Hepatocyte (in vitro differentiated cells): ENCODE measurements at places on chromosomes 7 and 10. TPM values are rescaled to one million over a fixed set of nuclear protein-coding genes. Genes with fewer than 3 reads are reported as not detected.

GRCh38 chr10:130875897-130876472, 435.5 kb downstream of the TCERG1L start:
- no peak for DNase-seq
- H3K4me3 ChIP-seq: no peak overlapping the region
- H3K4me1 ChIP-seq: no peaks in the 10 kb centered on the region
- no peaks in the 10 kb centered on the region for H3K36me3 ChIP-seq
- H3K27ac ChIP-seq: no peak overlapping the region
- H3K27me3 ChIP-seq: no peaks in the 10 kb centered on the region

DNA sequence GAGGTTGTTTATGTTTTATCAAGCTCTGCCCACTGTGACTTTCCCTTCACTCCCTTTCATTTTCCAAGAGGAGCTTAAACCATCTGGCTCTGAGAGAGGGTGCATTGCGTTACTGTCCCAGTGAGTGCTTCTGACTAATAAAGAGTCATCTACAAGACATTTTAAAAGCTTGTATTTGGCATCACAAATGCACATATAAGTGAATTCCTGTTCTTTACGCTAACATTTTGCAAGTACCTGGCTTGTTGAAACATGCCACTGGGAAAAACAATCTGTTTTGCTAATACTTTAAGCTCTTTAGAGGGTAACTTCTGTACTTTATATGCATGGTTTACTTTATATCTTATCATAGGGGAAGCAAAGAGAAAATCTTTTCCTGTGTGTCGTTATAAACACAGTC, 534.6 kb upstream of the POM121L12 start:
- H3K27ac ChIP-seq: no peak overlapping the region
- no peaks in the 10 kb centered on the region for H3K36me3 ChIP-seq
- peak; percentile 10 for DNase-seq
- no peaks in the 10 kb centered on the region for H3K4me1 ChIP-seq
- no peak overlapping the region for H3K4me3 ChIP-seq
- no peaks in the 10 kb centered on the region for H3K27me3 ChIP-seq

- peaks cover 19% of the 10 kb centered on the region for H3K4me1 ChIP-seq
- no peak for DNase-seq
- H3K27me3 ChIP-seq: no peaks in the 10 kb centered on the region
- H3K4me3 ChIP-seq: no peak overlapping the region
- H3K27ac ChIP-seq: no peak overlapping the region
- no peaks in the 10 kb centered on the region for H3K36me3 ChIP-seq
Measured at GRCh38 chr7:139753693-139754111, 24.1 kb downstream of the HIPK2 start.

- H3K4me1 ChIP-seq: no peaks in the 10 kb centered on the region
- H3K27ac ChIP-seq: no peak overlapping the region
- no peaks in the 10 kb centered on the region for H3K27me3 ChIP-seq
- DNase-seq: peak; percentile 63
- no peak overlapping the region for H3K4me3 ChIP-seq
Measured at GRCh38 chr7:43700059-43700501, 29.2 kb downstream of the COA1 start.

DNA sequence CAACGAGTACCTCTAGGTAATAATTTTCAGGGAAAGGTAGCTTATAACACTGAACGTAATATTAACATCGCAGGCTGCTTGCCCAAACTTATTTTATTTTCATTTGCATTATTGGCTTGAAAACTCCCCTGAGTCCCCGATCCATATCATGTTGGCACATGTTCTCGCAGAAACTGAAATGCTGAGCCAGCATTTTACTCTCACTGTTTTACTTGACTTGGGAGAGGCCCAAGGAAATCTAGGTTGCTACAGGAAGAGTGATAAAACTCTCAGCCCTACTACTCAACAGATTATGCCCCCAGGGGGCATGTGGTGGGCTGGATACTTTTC, 183.5 kb upstream of the HABP2 start:
- H3K4me1 ChIP-seq: peaks cover 7% of the 10 kb centered on the region
- no peak overlapping the region for H3K27ac ChIP-seq
- H3K36me3 ChIP-seq: no peaks in the 10 kb centered on the region
- no peak for DNase-seq
- H3K27me3 ChIP-seq: no peaks in the 10 kb centered on the region
- no peak overlapping the region for H3K4me3 ChIP-seq

DNA sequence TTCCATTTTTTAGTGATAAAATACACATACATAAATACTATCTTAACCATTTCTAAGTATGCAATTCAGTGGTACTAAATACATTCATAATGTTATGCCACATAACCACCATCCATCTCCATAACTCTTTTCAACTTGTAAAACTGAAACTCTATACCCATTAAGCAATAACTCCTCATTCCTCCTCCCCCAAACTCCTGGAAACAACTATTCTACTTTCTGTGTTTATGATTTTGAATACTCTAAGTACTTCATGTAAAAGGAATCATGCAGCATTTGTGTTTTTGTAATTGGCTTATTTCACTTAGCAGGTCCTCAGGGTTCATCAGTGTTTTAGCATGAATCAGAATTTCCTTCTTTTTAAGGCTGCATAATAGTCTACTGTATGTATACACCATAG, 131.8 kb downstream of the TES start:
- H3K4me1 ChIP-seq: peaks cover 10% of the 10 kb centered on the region
- no peak overlapping the region for H3K4me3 ChIP-seq
- H3K36me3 ChIP-seq: no peaks in the 10 kb centered on the region
- H3K27me3 ChIP-seq: no peaks in the 10 kb centered on the region
- DNase-seq: no peak

DNA sequence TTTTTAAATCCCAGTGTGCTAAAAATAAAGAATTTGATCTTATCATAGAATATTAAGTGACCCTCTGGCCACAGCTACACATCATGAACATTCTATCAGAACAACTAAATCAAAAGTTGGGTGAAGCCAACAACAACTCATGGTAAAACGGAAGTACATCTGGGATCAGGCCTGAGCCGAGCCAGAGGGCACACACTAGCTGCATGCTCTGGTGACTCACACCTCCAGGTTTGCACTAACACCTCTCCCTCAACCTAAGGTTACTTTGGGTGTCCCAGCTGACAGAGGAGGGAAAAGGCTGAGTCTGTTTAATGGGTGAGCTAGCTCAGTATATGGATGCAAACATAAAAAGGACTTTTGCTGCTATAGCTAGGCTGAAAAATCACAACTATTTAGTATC, 281.6 kb downstream of the HGF start:
- no peaks in the 10 kb centered on the region for H3K4me1 ChIP-seq
- no peak for DNase-seq
- H3K4me3 ChIP-seq: no peak overlapping the region
- H3K27ac ChIP-seq: no peak overlapping the region
- no peaks in the 10 kb centered on the region for H3K27me3 ChIP-seq

DNA sequence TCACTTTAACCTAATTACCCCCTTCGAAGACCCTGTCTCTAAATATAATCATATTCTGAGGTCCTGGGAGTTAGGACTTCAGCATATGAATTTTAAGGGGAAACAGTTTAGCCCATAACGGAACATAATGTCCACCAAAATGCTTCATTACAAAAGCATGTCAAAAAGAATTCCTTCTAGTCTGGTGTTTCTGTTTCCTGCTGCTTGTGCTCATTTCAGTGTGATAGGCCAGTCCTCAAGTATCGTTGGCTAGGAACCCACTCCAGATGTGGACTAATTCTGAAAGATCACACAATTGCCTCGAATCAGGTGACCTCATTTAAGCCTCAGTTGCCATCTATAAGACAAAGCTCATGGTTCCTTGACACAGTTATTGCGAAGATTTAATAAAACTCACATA, 29.6 kb downstream of the INPP5F start:
- no peak for DNase-seq
- H3K27ac ChIP-seq: peak overlapping the region; percentile 35
- H3K36me3 ChIP-seq: no peaks in the 10 kb centered on the region

- no peak for DNase-seq
- H3K4me3 ChIP-seq: peak overlapping the region; percentile 90
- H3K27me3 ChIP-seq: peaks cover 24% of the 10 kb centered on the region
Measured at GRCh38 chr10:12349629-12350166, 351 bp downstream of the CAMK1D start.

DNA sequence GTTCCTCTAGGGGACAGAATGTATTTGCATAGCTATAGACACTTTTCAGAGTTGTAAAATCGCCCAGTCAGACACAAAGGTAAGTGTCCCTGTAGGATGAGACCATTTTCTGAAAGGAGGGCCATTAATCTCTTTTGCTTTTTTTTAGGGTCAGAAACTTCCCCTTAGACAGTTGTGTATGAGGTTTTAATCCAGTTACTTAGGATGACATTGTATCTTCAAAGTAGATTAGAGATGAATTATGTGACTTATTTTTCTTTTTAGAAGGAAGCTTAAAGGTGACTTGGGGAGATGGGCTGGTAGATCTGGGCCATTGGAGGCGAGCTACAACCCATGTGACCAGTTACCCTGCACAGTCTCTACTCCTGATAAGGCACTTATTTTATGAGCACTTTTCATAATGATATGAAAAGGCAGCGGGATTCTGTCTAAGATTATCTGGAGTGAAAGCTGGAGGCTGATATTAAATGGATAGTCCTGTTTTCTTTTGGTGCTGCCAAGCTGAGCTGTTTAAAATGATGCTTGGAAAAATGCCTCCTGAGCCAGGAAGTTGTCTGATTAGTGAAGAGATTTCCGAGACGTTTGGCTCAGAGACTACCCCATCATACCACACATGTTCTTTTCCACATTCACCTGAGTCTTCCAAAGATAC, 264.3 kb downstream of the AUTS2 start:
- no peaks in the 10 kb centered on the region for H3K36me3 ChIP-seq
- no peak for DNase-seq
- no peaks in the 10 kb centered on the region for H3K4me1 ChIP-seq
- no peak overlapping the region for H3K4me3 ChIP-seq
- H3K27me3 ChIP-seq: no peaks in the 10 kb centered on the region

- DNase-seq: no peak
- no peaks in the 10 kb centered on the region for H3K36me3 ChIP-seq
- H3K27me3 ChIP-seq: no peaks in the 10 kb centered on the region
- H3K4me1 ChIP-seq: peaks cover 3% of the 10 kb centered on the region
Measured at GRCh38 chr10:78523453-78523852, 489.8 kb downstream of the RPS24 start.

- no peak for DNase-seq
- H3K4me3 ChIP-seq: no peak overlapping the region
- no peaks in the 10 kb centered on the region for H3K36me3 ChIP-seq
- peaks cover 15% of the 10 kb centered on the region for H3K4me1 ChIP-seq
- no peaks in the 10 kb centered on the region for H3K27me3 ChIP-seq
Measured at GRCh38 chr10:60446851-60447250, 57.2 kb upstream of the ANK3 start.

- no peak overlapping the region for H3K4me3 ChIP-seq
- H3K27me3 ChIP-seq: no peaks in the 10 kb centered on the region
- H3K4me1 ChIP-seq: no peaks in the 10 kb centered on the region
- no peak for DNase-seq
- H3K27ac ChIP-seq: no peak overlapping the region
Measured at GRCh38 chr7:42946627-42946950, 14.4 kb downstream of the MRPL32 start.

DNA sequence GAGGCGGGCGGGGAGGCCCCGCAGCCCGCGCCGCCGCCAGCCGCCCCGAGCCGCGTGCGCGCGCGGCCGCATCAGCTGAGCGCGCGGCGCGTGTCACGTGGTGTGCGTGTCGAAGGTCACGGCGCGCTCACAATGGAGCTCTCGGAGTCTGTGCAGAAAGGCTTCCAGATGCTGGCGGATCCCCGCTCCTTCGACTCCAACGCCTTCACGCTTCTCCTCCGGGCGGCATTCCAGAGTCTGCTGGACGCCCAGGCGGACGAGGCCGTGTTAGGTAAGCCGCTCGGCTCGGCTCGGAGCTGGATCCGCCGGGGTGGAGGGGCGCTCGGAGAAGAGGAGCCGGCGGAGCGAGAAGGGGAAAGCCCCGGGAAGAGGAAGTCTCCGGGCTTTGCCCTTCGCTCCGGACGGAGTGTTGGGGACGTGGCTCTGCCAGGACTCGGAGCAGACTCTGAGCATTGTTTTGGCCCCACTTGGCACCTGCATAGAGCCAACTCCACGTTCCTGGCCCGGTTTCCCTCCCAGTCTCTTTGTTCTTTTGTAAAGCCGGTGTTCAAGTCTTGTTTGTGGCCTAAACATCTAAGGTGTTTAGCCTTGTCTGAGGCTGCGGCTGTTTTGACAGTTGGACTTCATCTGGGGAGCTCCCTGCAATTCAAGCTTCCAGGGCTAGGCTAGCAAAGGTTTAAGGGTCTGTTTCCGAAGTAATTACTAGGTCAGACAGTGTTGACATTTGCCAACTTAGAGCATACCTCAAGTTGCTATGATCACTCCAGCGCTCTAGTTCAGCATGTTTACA, at the start of gene COMMD3:
Gene COMMD3 (plus strand): TSS at position 103 of the 790 bp plus-strand sequence. CDS start 30 bp downstream, at position 133.
- peaks cover 13% of the 10 kb centered on the region for H3K4me1 ChIP-seq
- peak within 1 kb of the TSS; percentile 99 for H3K27ac ChIP-seq
- peaks cover 12% of the 10 kb centered on the region for H3K27me3 ChIP-seq
- peak; percentile 95 for DNase-seq
- H3K36me3 ChIP-seq: no peaks in the 10 kb centered on the region

DNA sequence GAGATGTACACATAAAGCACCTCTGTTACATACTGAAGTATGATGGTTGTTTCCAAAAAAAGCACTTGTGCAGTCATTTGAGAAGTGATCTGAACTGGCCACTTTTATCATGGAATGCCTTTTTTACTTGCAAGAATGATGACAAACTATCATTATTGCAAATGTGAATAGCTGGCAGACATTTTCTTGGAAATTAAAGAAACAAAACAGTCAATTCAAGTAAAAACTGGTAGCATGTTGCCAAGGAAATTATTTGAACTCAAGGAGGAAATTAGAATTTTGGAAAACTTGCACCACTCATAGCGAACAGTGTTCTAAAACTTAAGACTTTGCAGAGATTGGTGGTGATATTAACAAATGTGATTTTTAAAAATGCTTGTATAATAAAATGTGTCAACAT, 6.6 kb downstream of the RHEB start:
- H3K36me3 ChIP-seq: no peaks in the 10 kb centered on the region
- peaks cover 2% of the 10 kb centered on the region for H3K4me1 ChIP-seq
- H3K4me3 ChIP-seq: no peak overlapping the region
- no peak overlapping the region for H3K27ac ChIP-seq
- no peak for DNase-seq

GRCh38 chr7:107495516-107495915, 25.7 kb downstream of the GPR22 start:
- no peak for DNase-seq
- H3K4me3 ChIP-seq: no peak overlapping the region
- H3K4me1 ChIP-seq: peaks cover 3% of the 10 kb centered on the region
- H3K36me3 ChIP-seq: no peaks in the 10 kb centered on the region

GRCh38 chr7:68873616-68874015, 724.7 kb upstream of the AUTS2 start:
- H3K36me3 ChIP-seq: no peaks in the 10 kb centered on the region
- no peak overlapping the region for H3K4me3 ChIP-seq
- no peak for DNase-seq
- peaks cover 7% of the 10 kb centered on the region for H3K27me3 ChIP-seq

Gene ABCC2
- 27.4 and 29.7 TPM in 2 replicates for polyA plus RNA-seq

Gene CALML3
- polyA plus RNA-seq: not detected in 2 replicates

Gene CADPS2
- 15.7 and 16.3 TPM in 2 replicates for polyA plus RNA-seq

Gene EGR2
- 10.4 and 16.1 TPM in 2 replicates for polyA plus RNA-seq

Gene ZNF277
- 10.0 and 13.4 TPM in 2 replicates for polyA plus RNA-seq

Gene SPDYE1
- polyA plus RNA-seq: 0.51 and 0.99 TPM in 2 replicates
